Stimulated activated CD8-positive, alpha-beta memory T cell treated with anti-CD3 and anti-CD28 coated beads, Interleukin-12 subunit alpha, Interleukin-12 subunit beta, amount 100 ng/mL, for 1 hour (primary cell): ENCODE measurements at places on chromosomes 5 and 9.

- no peak for DNase-seq
Observed at GRCh38 chr9:76451234-76451633, 7.7 kb upstream of the GCNT1 start.

DNA sequence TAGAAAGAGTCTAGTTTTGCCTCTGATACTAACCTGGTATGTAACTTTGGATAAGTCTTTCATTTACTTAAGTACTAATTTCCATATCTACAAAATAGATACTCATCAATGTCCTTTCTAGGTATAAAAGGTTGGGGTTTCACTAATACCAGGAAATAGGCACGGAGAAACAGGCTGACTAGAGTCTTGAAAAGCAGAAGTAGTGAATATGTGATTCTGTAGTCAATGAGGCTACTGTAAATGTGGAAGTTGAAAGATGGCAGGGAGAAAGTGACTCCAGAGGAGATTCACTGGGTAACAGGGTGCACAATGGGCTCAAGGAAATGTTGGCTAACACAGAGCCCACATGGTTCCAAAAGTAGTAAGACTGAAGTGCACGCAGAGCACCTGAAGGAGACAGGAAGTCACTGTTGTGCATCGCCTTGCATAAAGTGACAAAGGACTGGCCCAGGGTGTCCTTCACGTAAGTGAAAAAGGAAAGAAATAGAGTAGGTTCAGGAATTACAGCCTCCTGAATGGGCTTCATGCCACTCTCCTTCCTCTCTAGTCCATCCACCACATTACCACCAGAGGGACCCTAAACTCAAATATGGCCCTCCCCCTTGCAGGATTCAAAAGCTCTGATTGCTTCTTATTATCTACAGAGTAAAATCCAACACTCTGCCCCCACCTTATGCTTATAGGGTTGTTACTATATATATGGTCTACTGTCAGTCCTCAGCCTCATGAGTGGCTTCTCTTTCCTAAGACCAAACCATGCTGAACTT lies 288.0 kb upstream of the SMARCA2 start:
- no peak for DNase-seq

DNA sequence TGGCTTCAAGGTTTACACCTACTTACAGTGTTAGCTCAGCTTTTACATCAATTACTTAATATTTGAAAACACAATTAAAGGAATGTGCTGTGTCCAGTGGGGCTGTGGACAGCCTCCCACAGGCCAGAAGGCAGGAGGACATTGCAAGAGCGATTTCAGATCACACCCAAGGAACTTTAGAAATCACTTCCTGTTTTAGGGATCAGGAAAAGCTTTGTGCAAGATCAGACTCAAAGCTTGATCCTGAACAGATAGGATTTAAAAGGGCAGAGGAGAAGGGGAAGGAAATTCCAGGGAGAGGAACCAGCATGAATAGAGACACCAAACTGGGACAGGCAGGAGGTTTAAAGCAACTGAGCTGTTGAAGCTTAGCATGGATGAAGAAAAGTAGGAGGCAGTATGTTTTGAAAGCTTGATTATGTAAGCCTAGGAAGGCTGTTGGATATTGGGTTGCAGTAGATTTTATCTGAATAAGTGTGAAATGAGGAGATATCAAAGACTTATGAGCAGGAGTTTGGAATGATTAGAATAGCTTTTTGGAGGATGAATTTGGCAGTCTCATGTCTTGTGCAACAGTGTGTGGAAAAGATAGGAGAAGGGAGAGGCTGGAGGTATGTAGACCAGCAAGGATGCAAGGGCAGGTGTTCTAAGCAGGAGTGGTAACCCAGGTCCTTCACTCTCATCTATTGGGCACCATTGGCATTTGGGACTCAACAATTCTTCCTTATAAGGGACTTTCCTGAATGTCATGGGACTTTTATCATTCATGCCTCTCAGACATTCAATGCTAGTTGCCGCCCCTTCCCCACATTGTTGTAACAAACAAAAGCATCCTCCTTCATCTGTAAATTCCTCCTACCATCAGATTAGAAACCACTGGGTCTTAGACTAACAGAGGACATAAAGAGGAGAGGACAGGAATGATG lies 123.5 kb downstream of the TARS1 start:
- no peak for DNase-seq

GRCh38 chr5:113162770-113163169 lies 186.2 kb downstream of the DCP2 start:
- no peak for DNase-seq

DNA sequence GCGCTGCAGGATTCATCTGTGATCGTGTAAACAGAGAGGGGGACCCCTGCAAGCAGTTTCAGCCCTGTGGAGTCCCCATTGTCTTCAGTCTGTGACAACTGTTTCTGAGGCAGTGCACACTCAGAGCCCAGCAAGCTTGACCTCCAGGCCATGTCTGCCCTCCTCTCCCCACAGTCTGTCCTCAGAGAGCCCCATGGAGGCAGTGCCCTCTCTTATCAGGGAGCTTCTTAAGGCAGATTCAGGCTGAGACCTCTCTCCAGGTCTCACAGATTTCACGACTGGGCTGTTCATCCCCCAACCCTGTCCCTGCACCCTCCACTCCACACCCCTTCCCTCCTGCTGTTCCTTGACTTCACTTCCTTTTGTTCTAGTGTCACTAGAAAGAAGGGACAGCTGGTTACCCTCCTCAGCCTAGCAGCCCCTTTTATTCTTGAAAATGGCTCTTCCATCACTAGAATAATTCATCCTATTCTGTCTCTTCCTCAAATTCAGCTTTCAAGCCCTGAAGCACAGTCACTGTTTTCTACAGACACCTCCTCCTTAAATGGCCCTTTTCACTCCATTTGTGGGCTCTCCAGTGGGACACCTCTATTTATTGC lies 218.4 kb downstream of the MED10 start:
- no peak for DNase-seq

DNA sequence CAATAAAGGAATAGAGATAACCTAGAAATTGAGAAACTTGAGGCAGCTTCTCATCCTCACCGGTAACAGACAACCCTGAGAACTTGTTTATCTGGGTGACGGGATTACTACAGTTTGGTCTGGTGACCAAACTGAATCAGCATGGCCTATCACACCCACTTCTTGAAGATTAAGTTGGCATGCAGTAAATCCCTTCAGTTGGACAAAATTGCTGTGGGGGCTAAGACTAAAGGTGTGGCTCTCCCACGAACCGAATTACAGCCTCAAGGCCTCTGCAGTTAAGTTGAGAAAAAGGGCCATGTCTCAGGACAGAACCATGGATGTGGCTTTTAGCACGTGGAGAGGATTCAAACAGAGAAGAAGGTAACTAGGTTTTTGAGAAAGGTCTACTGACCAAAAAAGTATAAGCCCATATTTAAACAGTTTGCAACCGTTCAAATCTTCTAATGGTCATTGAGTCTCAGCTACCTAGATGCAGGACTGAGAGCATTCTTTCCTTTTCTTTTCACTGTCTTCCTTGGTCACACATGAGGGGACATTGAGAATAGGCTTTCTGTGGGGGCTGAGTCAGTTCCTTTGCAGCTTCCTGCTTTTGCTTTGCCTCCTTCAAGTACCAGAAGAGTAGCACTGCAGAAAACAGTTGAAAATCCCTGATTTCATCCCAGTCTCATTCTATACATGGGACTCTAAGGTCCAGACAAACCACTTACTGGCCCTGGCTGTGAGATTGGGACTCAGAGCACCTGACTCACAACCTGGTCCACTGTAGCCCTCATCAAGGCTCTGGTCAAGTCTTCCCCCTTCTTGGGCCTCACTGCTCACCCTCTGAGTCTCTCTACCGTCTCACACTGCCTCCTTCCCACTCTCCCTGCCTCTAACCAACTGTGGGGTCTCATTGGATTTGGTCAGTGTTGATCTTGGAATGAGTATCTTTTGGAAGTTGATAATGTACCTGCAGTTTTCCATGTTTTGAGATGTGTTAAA lies 30.9 kb downstream of the PDE6A start:
- no peak for DNase-seq

- DNase-seq = no peak
Observed at GRCh38 chr9:21153336-21154017, 11.8 kb upstream of the IFNW1 start.

GRCh38 chr5:137470111-137470920 lies 28.8 kb downstream of the SPOCK1 start:
- no peak for DNase-seq

- no peak for DNase-seq
Observed at GRCh38 chr9:112322701-112323377, 10.6 kb downstream of the PTBP3 start.

- no peak for DNase-seq
Observed at GRCh38 chr5:64827703-64828102, 59.0 kb downstream of the CWC27 start.

DNA sequence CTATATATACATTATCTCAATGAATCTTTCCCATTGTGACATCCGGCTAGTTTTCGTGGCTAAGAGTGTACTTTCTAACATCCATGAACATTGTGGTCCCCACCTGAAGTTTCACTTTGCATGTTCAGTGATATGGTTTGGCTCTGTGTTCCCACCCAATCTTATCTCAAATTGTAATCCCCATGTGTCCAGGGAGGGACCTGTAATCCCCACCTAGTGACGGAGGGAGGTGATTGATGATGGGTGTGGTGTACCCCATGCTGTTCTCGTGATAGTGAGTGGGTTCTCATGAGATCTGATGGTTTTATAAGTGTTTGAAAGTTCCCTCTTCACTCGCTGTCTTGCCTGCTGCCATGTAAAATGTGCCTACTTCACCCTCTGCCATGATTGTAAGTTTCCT lies 28.1 kb downstream of the MRPL22 start:
- no peak for DNase-seq

- DNase-seq = no peak
Observed at GRCh38 chr5:117759849-117760499, 1185.4 kb upstream of the SEMA6A start.

GRCh38 chr9:8845808-8846207 lies 1046.2 kb upstream of the DMAC1 start:
- no peak for DNase-seq

- no peak for DNase-seq
Observed at GRCh38 chr5:87825583-87825982, 412.9 kb upstream of the CCNH start.

DNA sequence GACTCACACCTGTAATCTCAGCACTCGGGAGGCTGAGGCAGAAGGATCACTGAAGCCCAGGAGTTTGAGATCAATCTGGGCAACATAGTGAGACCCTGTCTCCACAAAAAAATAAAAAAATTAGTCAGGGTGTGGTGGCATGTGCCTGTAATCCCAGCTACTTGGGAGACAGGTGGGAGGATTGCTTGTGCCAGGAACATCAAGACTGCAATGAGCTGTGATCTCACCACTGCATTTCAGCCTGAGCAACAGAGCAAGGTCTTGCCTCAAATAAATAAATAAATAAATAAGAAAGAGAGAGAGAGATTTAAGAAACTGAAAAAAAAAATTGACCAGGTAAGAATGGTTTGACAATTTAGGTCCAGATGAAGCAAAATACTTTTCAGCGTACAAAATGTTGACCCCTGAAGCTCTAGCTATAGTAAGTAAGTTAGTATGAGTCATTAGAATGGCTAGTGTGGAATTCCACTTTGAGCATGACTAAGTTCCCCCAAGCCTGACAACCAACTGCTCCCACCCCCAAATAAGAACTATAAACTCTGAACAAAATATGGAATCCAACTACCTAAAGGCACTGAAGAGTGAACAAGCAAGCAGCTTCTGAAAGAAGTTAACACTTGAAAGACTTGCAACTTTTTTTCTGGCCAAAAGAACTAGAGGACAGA lies 217.8 kb upstream of the TLE4 start:
- no peak for DNase-seq

- no peak for DNase-seq
Observed at GRCh38 chr9:116045083-116045482, 108.5 kb upstream of the PAPPA start.

DNA sequence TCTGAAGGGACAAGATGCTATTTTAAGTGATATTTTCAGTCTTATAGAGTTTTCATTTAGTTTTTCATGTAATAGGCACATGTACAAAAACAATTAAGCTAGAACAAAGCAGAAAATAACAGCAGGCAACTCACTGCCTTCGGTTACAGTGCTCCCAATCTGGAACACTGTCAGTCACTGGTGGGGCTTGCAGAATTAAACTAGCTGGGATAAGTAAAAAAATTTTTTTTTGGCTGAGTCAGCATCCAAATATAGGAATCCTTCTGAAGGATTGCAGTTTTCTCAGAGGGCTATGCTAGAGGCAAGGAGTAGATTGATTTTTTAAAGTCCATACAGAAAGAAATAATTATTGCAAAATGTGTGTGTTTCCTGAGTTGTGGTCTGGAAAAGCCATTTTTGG lies 250.2 kb upstream of the RFX3 start:
- DNase-seq = no peak

DNA sequence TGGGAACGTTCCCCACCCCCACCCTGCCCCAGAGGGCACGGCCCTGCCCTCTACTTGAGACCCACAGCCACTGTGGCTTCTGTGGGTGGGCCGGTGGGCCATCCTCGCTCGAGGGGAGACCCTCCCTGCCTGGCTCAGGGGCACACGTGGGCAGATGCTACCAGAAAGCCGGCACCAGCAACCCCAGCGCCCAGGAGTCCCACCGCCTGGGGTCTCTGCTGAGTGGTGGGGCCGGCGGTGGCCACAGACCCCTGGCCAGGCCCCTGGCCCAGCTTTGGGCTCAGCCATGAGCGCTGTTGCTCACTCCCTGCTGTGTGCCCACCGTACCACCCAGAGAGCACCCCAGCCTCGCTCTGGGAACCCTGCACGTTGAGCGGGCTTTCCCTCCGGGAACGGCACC lies 16.5 kb upstream of the NRARP start:
- no peak for DNase-seq

DNA sequence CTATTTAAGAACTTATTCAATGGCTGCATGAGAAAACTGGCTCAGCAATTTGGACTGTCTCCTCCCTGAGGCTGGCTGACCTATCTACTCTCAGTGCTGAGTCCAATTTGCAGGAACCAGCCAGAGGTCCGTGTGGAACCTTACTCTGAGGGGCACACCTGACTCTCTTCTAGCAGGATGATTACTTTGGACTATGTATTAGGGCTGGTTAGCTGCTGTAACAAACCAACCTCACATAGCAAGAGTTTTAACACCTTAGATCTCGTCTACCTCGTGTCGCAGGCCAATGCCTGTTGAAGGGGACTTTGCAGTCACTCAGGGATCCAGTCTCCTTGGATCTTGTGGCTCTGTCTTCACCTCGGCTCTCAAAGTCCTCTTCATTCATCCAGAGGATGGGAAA lies 3.4 kb upstream of the FAM193B start:
- no peak for DNase-seq

DNA sequence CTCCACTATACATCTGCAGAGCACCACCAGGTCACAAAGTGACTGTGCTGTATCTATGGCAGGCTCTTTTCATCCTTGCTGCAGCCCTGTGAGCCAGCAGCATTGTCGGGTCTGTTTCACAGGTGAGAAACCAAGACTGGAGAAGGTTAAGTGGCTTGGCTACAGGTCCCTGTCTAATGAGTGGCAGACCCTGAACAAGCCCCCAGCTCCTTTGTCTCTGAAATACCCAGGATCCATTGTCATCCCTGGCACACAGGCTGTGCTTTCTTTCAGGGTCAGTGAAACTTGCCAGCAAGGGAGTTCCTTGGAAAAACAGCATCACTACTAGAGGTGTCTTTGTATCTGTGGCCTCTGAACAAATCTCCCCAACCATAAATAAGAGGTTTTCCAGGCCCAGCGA lies 27.6 kb upstream of the CXCL14 start:
- DNase-seq = no peak
